Islet precursor cell (in vitro differentiated cells): ENCODE measurements at places on chromosomes 2 and 18.

- DNase-seq: no peak
These were observed 116.0 kb upstream of the CCDC195 start for GRCh38 chr2:224832207-224832606.

GRCh38 chr2:35428548-35428947 is 927.0 kb upstream of the CRIM1 start:
- peak; percentile 72 for DNase-seq

GRCh38 chr2:53575721-53576124 is 191.9 kb upstream of the CHAC2 start:
- no peak for DNase-seq

GRCh38 chr2:80311304-80311703 is 6.8 kb upstream of the LRRTM1 start:
- DNase-seq: no peak

- DNase-seq: no peak
These were observed 82.8 kb upstream of the CDCA7 start for GRCh38 chr2:173271825-173272224.

DNA sequence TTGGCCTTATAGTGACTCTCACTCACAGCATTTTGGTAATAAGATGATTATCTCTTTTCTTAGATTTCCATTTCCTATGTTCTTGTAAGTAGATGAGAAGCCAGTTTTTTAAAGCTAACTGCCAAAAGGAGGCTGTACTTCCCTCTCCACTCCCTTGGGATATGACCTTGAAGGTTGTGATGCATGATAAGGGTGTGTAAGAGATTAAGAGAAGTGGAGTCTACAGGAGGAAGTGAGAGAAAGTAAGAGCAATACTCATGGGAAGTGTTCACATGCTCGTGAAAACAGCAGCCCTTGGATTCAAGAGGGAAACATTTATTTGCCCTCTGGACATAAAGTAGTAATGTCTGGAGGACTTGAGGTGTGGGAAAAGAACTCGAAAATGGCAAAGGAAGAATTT is 171.5 kb downstream of the EVA1A start:
- DNase-seq: no peak

DNA sequence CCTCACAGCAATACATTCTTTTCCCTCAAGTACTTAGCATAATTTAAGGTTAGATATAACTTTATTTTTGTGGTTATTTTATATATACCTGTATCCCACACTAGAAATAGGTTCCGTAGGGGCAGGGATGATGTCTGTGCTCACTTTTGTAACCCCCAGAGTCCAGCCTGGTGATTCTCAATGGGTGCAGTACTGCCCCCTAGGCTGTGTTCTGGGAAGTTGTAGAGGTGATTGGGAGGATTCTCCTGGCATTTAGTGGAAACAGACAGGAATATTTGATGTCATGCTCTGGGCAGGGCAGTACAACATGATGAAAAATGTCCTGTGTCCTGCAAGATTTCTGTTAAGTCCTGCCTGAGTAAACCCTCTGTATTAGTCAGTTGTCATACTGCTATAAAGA is 333.3 kb downstream of the PLCL1 start:
- DNase-seq: no peak

DNA sequence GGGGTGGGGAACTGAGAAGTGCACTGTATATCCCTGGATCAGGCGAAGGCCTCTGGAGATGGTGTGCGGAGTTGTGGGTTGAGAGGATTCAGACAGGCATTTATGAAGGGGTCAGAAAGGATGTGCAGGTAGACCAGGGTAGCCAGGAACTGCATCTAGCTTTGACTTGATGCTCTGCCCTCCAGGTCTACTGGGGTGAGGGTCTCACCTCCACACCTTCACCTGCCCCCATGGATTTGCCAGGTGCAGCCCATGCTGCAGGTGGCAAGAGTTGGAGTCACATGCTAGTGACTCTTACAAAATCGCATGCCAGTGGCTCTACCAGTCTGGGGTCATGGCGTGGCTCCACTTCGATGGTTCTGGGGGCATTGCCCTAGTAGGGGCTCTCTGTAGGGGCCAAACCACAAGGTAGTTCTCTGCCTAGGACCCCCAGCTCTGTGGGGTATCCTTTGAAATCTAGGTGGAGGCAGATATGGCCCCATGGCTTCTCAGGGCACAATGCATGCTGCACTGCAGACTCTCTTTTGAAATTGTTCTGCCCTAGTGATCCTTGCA is 18.9 kb upstream of the KCNF1 start:
- peak; percentile 45 for DNase-seq

- no peak for DNase-seq
These were observed 129.5 kb downstream of the B3GNT2 start for GRCh38 chr2:62325398-62325797.

- no peak for DNase-seq
These were observed 471.9 kb upstream of the HS6ST1 start for GRCh38 chr2:128790541-128791001.

- DNase-seq: no peak
These were observed 23.6 kb upstream of the SULT1C4 start for GRCh38 chr2:108354136-108354535.

DNA sequence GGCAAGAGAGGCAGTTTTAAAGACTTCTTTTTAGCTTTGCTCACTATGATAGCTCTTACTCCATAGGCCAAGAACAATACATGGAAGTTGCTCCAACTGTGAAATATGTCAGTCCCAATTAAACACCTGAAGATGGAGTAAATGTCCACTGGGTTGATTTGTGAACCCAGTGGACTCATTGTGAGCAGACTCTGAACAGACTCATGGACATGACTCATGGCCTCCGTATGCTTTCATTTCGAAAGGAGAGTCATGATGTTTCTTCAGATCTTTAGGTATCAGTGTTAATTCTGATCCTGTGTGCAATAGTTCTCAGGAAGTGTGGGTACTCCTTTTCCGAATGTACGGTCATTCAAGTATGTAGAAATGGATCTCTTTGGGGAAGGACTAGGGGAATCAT is 5.4 kb upstream of the CWC22 start:
- no peak for DNase-seq

GRCh38 chr2:38720613-38721241 is 30.4 kb downstream of the SRSF7 start:
- no peak for DNase-seq

GRCh38 chr2:224009605-224010315 is 29.3 kb downstream of the SERPINE2 start:
- no peak for DNase-seq

DNA sequence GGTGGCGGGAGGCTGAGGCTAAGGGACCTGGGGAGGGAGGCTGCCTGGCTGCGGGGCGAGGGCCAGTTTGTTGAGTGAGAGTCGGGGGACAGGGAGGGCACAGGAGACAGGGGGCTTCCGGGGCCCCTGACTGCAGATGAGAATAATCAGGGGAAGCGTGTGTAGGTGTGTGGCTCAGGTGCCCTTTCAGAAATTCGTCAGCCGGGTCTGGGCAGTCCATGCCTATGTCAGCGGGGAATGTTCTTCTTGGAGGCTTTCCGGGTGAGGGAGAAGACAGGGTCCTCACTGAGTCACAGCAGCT is 52.3 kb upstream of the OTOF start:
- DNase-seq: no peak

- DNase-seq: peak; percentile 60
These were observed 632.5 kb downstream of the BCL11A start for GRCh38 chr2:59920961-59921360.

DNA sequence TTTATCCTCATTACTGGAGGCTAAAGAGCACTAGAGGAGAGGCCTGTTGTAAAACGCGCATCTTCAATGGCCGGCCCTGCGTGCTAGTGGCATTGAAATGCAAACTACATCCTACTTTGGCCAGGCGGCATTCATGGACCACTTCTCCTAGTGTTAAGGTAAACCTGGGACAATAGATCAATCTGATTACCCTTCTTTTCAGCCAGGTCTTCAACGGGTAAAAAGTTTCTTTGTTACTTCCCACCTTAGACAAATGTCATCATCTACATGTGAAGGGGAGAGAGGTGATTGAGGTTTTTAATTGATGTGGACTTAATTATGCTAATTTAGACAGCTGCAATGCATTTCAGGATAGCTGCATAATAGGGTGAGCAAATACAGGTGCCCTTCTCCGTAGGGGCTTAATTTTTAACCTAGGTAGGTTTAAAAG is 628.0 kb downstream of the ZEB2 start:
- DNase-seq: no peak

- no peak for DNase-seq
These were observed 17.1 kb downstream of the FAM178B start for GRCh38 chr2:96969321-96969720.

DNA sequence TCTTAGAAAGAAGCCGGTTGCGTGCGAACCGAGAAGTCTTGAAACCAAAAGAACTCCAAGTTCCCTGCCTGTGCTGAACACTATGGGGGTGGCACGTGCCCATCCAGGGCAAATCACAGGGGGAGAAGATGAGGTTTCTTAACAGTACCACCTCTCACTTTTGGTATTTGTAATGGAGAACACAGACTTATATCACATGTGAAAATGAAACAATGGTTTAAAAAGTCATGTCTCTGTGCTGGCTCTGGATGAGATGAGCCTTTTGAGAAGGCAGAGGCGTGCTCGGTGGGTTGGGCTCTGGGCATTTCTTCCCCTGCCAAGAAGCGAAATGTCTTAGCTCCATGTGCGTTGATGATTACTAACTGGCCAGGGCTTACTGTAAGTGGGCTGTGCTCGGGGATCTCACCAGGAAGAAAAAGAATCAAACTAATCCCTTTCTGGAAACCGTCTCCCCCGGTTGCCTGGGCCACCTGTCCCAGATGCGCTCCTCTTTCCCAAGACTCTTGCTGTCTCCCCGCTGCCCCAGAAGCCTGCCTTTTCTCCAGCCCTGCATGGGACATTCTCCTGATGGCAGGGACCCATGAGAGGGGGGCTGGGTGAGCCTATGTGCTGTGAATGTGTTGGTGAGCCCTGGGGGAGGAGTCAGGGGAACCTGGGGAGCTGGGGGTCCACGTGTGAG is 252.9 kb downstream of the PRKCE start:
- DNase-seq: no peak

- no peak for DNase-seq
These were observed 82.0 kb downstream of the NRP2 start for GRCh38 chr2:205764270-205764746.

GRCh38 chr18:37330173-37330572 is 235.4 kb downstream of the CELF4 start:
- no peak for DNase-seq

- peak; percentile 33 for DNase-seq
These were observed 16.2 kb downstream of the CYP26B1 start for GRCh38 chr2:72131371-72131891.

GRCh38 chr2:208097801-208098200 is 26.5 kb downstream of the CRYGD start:
- no peak for DNase-seq

DNA sequence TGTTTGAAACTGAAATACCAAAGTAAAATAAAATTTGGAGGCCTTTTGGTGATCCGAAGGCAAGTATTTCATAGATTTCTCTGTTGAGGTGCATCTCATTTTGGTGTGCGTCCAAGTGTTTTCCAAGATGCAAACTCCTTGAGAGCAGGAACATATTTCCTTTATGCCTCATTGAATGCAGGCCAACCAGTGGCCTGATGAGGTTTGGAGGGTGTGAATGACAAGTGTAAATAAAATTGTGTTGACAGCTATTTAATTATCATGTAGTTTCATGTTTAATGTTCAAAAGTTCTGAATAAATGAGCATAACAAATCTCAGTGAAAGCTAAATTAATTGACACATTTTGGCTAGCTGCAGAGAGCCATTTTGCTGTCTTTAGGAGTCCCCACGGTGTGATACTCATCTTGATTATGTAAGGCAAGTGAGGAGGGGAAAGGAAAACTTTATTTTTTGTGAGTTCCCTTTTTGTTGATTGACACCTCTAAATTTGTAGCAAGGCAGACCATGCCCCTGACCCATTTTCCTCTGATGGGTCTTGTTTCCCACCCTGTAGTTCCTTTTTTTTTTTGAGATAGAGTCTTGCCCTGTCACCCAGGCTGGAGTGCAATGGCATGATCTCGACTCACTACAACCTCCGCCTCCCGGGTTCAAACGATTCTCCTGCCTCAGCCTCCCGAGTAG is 6.3 kb upstream of the LTBP1 start:
- no peak for DNase-seq

DNA sequence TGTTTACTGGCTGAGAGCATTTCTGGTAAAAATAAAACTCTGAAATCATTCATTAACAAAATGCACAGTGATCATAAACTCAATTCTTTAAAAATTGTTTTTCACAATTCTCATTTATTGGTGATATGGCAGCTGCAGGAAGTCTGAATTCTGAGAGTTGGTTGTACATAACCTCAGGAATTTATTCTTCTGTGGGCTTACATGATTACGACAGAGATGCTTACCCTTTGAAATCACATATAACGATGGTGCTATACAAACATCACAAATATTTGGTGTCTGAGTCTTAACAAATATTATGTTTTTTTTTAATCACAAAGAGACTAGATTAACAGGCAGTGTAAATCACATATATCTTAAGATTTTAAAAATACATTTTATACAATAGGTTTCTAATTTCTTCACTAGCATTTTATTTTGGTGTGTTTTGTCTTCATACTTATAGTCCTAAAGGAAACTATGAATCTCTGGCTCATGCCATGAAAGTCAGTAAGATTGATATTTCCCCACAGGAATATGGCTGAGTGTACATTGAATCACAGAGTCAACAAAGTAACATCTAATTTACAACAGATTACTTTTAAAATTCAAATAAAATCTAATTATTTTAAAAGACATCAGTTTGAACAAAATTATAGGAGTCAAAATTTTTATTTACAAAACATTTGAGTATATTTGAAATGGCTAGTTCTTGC is 318.8 kb upstream of the THUMPD2 start:
- DNase-seq: no peak

DNA sequence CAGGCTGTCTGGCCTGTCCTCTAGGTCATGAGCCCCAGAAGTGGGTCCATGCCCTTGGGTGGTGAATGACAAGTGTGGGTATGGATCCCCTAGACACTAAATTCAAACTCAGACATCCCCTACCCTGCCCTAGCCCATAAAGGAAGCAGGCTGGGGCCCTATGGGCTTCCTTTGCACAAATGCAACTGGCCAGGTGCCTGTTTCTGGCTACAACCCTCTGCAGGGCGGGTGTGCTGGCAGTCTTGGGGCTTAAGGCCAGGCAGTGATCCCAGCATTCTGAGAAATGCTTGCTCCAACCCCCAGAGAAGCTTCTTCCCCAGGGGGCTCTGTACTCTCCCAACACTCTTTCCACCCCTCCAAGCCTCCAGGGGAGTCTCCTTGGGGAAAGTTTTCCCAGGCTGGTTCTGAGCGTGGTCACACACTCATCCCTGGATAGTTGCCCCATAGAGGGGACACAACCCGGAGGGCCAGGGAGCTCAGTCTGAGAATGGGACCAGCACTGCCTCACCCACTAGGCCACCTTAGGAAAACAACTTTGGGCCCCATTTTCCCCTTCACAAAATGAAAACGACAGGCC is 16.6 kb upstream of the ASPRV1 start:
- DNase-seq: no peak

DNA sequence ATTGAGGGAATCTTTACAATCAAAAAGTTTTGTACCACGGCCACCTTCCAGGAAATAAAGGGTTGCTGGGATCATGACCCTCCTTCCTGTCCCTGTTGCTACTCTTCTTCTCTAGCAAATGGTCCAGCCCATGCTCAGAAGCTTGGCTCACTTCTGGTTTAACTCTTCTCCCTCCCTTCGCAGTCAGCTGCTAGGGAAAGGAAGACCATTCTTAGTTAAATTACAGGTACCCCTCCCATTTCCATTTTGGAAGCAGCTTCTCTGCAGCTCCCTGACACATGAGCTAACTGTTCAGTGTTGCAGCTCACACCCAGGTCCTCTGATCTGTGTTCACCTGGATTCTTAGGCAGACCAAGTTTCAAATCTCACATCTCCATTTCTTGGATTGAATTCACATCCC is 100.3 kb downstream of the DOCK10 start:
- DNase-seq: no peak

- DNase-seq: no peak
These were observed 11.2 kb downstream of the ZNF385B start for GRCh38 chr2:179850188-179850587.
